Gastrocnemius medialis (tissue), 4 donors: ENCODE measurements at places on chromosomes 1 and 21. TPM values are rescaled to one million over a fixed set of nuclear protein-coding genes. Genes with fewer than 3 reads are reported as not detected.

GRCh38 chr1:54465351-54465811, 59.2 kb upstream of the SSBP3 start:
- no peak overlapping the region for H3K27ac ChIP-seq
- no peaks in the 10 kb centered on the region for H3K27me3 ChIP-seq
- no peak for DNase-seq

- no peak overlapping the region for H3K4me3 ChIP-seq
- DNase-seq: no peak
- H3K4me1 ChIP-seq: peaks cover 20% of the 10 kb centered on the region
- no peaks in the 10 kb centered on the region for H3K36me3 ChIP-seq
- no peak overlapping the region for H3K27ac ChIP-seq
These were observed 2.8 kb downstream of the PHGDH start for GRCh38 chr1:119714583-119714982.

- H3K4me1 ChIP-seq: peaks cover 38% of the 10 kb centered on the region
- H3K4me3 ChIP-seq: no peak overlapping the region
- no peak for DNase-seq
- no peaks in the 10 kb centered on the region for H3K27me3 ChIP-seq
- H3K36me3 ChIP-seq: no peaks in the 10 kb centered on the region
These were observed 6.8 kb downstream of the SH2D2A start for GRCh38 chr1:156809711-156810366.

DNA sequence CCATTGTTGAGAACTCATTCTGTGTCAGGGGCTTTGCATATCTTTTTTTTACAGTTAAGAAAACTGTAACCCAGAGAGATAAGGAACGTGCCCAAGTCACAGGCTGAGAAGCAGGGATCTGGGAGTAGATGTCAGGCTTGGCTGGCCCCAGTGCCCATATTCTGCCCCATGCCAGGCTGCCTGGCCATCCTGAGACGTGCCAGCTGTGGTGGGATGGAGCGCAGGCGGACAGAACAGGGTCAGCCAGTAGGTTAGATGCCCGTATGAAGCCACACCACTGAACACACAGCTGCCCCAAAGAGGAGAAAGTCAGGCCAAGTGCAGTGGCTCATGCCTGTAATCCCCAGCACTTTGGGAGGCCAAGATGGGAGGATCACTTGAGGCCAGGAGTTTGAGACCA, 55.9 kb downstream of the SLC66A1 start:
- H3K27me3 ChIP-seq: no peaks in the 10 kb centered on the region
- no peaks in the 10 kb centered on the region for H3K36me3 ChIP-seq
- no peak overlapping the region for H3K27ac ChIP-seq
- DNase-seq: no peak
- H3K4me1 ChIP-seq: peaks cover 24% of the 10 kb centered on the region

DNA sequence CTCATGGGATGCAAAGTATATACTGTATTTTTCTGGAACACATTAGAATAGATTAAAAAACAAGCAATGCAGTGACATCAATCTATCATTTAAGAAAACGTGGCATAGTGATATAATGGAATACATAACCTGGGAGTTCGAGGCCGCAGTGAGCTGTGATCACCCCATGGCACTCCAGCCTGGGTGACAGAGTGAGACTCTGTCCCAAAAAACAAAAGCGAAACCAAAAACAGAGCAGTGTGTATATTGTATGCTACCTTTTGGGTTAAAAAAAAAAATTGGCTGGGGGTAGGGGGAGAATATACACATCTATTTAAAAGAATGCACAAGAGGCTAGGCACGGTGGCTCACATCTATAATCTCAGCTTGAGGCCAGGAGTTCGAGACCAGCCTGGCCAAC, 13.5 kb downstream of the SLC2A1 start:
- no peak overlapping the region for H3K27ac ChIP-seq
- peaks cover 29% of the 10 kb centered on the region for H3K4me1 ChIP-seq
- DNase-seq: no peak
- H3K36me3 ChIP-seq: no peaks in the 10 kb centered on the region

DNA sequence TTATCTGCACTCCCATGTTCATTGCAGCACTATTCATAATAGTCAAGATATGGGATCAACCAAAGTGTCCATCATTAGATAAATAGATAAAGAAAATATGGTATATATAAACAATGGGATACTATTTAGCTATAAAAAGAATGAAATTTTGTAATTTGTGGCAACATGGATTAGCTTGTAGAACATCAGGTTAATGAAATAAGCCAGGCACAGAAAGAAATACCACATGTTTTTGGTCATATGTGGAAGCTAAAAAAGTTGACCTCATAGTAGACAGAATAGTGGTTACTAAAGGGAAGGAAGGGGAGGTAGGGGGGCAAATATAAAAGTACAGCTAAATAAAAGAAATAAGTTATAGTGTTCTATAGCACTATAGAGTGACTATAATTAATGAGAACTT, 68.5 kb downstream of the SCMH1 start:
- no peaks in the 10 kb centered on the region for H3K4me1 ChIP-seq
- H3K36me3 ChIP-seq: no peaks in the 10 kb centered on the region
- no peaks in the 10 kb centered on the region for H3K27me3 ChIP-seq
- H3K4me3 ChIP-seq: no peak overlapping the region
- DNase-seq: no peak

DNA sequence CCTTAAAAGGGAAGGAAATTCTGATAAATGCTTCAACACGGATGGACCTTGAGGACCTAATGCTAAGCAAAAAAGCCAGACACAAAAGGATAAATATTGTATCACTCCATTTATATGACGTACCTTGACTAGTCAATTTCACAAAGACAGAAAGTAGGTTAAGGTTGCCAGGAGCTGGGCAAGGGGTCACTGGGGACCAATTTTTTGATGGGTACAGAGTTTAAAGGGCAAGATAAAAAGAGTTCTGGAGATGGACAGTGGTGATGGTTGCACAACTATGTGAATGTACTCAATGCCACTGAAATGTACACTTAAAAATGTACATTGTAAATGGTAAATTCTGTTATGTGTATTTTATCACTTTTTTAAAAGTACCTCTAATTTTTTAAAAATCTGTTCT, 32.1 kb upstream of the SLAMF9 start:
- H3K4me1 ChIP-seq: no peaks in the 10 kb centered on the region
- no peak overlapping the region for H3K4me3 ChIP-seq
- no peaks in the 10 kb centered on the region for H3K36me3 ChIP-seq
- H3K27ac ChIP-seq: no peak overlapping the region
- peaks cover 14% of the 10 kb centered on the region for H3K27me3 ChIP-seq

DNA sequence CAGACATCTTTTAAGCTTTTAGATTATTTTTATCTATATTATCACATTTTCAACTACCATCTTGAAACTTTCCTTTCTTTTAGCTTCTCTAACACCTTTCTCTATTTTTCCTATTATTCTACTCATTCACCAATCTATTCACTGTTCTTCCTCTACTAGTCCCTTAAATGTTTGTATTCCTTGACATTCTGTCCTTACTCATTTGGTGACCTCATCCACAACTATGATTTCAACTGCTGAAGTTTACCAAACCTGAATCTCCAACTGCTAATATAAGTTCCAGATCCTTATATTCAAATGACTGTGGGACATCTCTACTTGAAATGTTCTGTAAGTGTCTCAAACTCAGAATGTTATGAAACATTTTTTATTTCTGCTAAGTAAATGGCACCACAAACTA, 49.2 kb downstream of the TUT4 start:
- no peaks in the 10 kb centered on the region for H3K36me3 ChIP-seq
- H3K4me1 ChIP-seq: no peaks in the 10 kb centered on the region
- DNase-seq: no peak
- no peak overlapping the region for H3K27ac ChIP-seq
- no peak overlapping the region for H3K4me3 ChIP-seq

DNA sequence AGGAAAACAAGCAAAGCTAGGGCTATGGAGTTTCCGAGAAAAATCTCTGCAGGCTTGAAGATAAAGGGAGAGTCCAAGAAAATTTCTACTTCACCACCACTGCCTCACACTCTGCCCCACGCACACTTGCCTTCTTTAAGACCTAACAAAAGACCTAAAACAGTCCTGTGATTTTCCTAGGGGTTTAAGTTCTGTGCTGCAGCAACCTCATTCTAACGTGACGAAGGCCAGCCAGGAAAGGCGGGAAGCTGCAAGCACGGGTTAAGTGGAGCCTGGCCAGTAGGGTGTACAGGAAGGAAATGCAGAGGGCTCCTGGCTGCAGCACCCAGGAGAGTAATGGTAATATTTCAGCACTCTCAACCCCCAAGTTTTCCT, 1.5 kb downstream of the SPATA6 start:
- peak overlapping the region; percentile 77 for H3K27ac ChIP-seq
- DNase-seq: no peak
- H3K36me3 ChIP-seq: no peaks in the 10 kb centered on the region
- H3K4me1 ChIP-seq: peaks cover 20% of the 10 kb centered on the region
- H3K27me3 ChIP-seq: no peaks in the 10 kb centered on the region
- peak overlapping the region; percentile 73 for H3K4me3 ChIP-seq

DNA sequence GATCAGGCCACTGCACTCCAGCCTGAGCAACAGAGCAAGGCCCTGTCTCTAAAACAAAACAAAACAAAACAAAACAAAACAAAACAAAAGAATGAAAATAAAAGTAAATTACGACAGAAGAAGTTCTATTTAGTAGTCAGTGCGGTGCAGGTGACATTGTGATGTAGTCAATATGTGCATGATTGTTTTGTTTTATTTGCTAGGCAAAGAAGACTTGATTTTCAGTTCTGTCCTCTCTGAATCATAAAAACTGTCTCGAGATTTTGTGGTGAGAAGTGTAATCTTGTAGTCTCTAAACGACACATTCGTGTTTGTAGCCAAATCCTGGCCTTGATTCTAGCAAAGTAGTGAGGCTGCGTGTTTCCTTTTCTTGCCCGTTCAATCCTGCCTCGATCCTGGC, 23.5 kb downstream of the PEX14 start:
- no peaks in the 10 kb centered on the region for H3K36me3 ChIP-seq
- H3K4me1 ChIP-seq: peaks cover 20% of the 10 kb centered on the region
- H3K27ac ChIP-seq: no peak overlapping the region
- no peak for DNase-seq
- H3K4me3 ChIP-seq: no peak overlapping the region
- H3K27me3 ChIP-seq: no peaks in the 10 kb centered on the region

GRCh38 chr1:200776949-200777348, 38.3 kb downstream of the CAMSAP2 start:
- peak overlapping the region; percentile 19 for H3K27ac ChIP-seq
- no peak for DNase-seq
- no peaks in the 10 kb centered on the region for H3K27me3 ChIP-seq
- no peak overlapping the region for H3K4me3 ChIP-seq

- no peak overlapping the region for H3K27ac ChIP-seq
- no peak overlapping the region for H3K4me3 ChIP-seq
- H3K4me1 ChIP-seq: no peaks in the 10 kb centered on the region
- no peaks in the 10 kb centered on the region for H3K27me3 ChIP-seq
- H3K36me3 ChIP-seq: no peaks in the 10 kb centered on the region
These were observed 487.9 kb downstream of the NPHP4 start for GRCh38 chr1:5504364-5504740.

The DYNLT4 gene
- total RNA-seq: not detected

The VAMP3 gene
- 70.0 TPM for total RNA-seq
